ENCODE measurements at places on chromosomes 16 and 17. TPM values are rescaled to one million over a fixed set of nuclear protein-coding genes. Genes with fewer than 3 reads are reported as not detected.

DNA sequence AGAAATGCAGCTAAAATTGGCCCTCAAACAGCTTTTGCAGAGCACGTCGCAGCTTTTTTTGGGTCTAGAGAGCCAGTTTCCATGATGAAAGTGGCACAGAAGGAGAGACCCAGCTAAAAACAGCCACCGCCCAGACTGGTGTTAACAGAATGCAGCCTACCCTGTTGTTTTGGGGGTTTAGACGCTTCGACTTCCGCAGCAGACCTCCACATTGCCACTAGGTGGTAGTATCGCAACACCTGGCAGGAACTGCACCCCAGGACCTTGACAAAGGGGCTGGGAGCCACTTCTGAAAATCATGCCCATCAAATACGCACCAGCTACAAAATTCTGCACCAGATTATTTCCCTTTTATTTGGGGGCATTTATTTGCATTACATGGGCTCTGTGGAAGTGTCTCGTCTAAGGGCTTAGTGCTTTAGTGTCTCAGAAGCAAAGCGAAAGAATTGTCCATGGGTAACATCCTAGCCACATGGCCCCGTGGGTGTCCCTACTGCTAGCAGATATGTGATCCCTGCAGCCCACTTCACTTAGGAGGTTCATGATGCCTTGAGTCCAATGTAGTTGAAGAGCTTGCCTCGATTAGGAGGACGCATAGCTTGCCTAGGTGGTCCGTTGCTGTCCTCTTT is 167.1 kb downstream of the HAPSTR1 start:
- H3K4me1 ChIP-seq = no peaks in the 10 kb centered on the region
- no peaks in the 10 kb centered on the region for H3K36me3 ChIP-seq
- DNase-seq = peak; percentile 88
- H3K4me3 ChIP-seq = no peak overlapping the region
- H3K27ac ChIP-seq = no peak overlapping the region
- H3K27me3 ChIP-seq = no peaks in the 10 kb centered on the region

GRCh38 chr16:25478476-25478875 is 213.3 kb upstream of the HS3ST4 start:
- H3K27ac ChIP-seq = no peak overlapping the region
- no peaks in the 10 kb centered on the region for H3K36me3 ChIP-seq
- no peaks in the 10 kb centered on the region for H3K27me3 ChIP-seq
- H3K4me1 ChIP-seq = peaks cover 11% of the 10 kb centered on the region

DNA sequence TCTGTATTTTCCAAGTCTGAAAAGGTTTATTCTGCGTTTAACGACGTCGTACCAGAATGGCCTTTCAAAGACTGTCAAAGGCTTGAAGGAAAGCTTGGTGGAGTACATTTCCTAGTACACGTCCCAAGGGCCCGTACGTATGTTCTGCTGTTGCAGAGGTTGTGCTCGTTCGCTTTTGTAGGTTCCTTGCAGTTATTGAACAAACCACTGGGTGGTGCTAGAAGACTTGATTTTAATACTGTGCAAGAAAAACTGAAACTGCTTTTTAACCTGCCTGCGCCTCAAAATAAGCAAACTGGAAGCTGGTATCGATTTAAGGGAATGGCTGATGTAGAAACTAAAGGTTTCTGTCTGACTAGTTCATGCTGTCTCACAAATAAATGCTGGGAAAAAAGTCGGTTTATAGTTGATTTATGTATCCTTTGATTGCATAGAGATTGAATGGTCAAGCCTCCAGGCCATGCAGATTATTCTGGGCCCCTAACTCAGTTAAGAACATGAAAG is 54.6 kb downstream of the USP10 start:
- no peaks in the 10 kb centered on the region for H3K27me3 ChIP-seq
- H3K27ac ChIP-seq = no peak overlapping the region
- peaks cover 29% of the 10 kb centered on the region for H3K36me3 ChIP-seq
- peak; percentile 90 for DNase-seq

GRCh38 chr16:89670496-89671431 is 13.1 kb downstream of the SPATA33 start:
- H3K27ac ChIP-seq = no peak overlapping the region
- no peaks in the 10 kb centered on the region for H3K4me1 ChIP-seq
- H3K27me3 ChIP-seq = no peaks in the 10 kb centered on the region
- no peak for DNase-seq

DNA sequence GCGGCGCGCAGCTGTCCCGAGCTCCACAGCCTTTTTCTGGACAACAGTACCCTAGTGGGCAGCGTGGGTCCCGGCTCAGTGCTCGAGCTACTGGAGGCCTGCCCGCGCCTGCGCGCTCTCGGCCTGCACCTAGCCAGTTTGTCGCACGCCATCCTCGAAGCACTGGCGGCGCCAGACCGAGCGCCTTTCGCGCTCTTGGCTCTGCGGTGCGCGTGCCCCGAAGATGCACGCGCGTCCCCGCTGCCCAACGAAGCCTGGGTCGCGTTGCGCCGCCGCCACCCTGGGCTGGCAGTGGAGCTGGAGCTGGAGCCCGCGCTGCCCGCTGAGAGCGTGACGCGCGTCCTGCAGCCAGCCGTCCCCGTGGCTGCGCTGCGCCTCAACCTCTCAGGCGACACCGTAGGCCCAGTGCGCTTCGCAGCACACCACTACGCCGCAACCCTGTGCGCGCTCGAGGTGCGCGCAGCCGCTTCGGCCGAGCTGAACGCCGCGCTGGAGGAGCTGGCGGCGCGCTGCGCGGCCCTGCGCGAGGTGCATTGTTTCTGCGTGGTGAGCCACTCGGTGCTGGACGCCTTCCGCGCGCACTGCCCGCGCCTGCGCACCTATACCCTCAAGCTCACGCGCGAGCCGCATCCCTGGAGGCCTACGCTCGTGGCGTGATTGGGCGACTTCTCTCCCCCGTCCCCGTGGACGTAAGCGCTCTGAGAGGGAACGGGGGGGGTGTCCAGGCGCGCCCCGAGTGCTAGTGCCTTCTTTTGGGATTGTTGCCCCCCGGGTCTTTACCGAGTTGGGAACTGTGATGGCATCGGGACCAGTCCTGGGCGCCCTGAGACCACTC is 1.2 kb upstream of the HSF4 start:
- peak; percentile 82 for DNase-seq
- no peak overlapping the region for H3K27ac ChIP-seq
- H3K36me3 ChIP-seq = no peaks in the 10 kb centered on the region
- no peaks in the 10 kb centered on the region for H3K4me1 ChIP-seq

DNA sequence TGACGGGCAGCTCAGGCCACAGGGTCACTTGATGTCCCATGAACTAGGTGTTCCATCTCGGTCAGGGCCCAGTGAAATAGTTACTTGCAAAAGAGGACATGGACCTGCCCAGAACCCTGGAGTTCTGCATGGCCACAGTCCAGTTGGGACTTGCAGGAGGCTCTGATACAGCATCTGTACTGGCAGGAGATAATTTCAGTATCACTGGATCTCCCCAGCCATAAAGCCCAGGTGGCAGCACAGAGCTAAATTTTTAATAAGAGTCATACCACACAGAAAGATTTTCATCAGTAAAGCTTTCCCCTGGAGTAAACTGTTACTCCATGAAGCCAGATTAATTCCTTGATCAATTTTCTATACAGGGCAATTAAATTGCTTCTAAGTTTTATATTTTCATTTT is 18.0 kb upstream of the SLC16A5 start:
- no peak for DNase-seq
- H3K27me3 ChIP-seq = no peaks in the 10 kb centered on the region
- no peaks in the 10 kb centered on the region for H3K4me1 ChIP-seq
- peaks cover 3% of the 10 kb centered on the region for H3K36me3 ChIP-seq
- no peak overlapping the region for H3K4me3 ChIP-seq

GRCh38 chr17:65558683-65559460 is 2.6 kb downstream of the AXIN2 start:
- peak; percentile 82 for DNase-seq
- no peak overlapping the region for H3K4me3 ChIP-seq
- H3K27ac ChIP-seq = peak overlapping the region; percentile 78
- peaks cover 16% of the 10 kb centered on the region for H3K4me1 ChIP-seq

- no peak for DNase-seq
- no peaks in the 10 kb centered on the region for H3K27me3 ChIP-seq
- H3K4me1 ChIP-seq = no peaks in the 10 kb centered on the region
- H3K27ac ChIP-seq = no peak overlapping the region
- H3K4me3 ChIP-seq = no peak overlapping the region
Observed at GRCh38 chr16:70678121-70678897, 7.5 kb downstream of the MTSS2 start.

- no peaks in the 10 kb centered on the region for H3K36me3 ChIP-seq
- peaks cover 5% of the 10 kb centered on the region for H3K4me1 ChIP-seq
- H3K27me3 ChIP-seq = peaks cover 13% of the 10 kb centered on the region
- DNase-seq = no peak
Observed at GRCh38 chr17:37750768-37751475, 6.1 kb upstream of the HNF1B start.

DNA sequence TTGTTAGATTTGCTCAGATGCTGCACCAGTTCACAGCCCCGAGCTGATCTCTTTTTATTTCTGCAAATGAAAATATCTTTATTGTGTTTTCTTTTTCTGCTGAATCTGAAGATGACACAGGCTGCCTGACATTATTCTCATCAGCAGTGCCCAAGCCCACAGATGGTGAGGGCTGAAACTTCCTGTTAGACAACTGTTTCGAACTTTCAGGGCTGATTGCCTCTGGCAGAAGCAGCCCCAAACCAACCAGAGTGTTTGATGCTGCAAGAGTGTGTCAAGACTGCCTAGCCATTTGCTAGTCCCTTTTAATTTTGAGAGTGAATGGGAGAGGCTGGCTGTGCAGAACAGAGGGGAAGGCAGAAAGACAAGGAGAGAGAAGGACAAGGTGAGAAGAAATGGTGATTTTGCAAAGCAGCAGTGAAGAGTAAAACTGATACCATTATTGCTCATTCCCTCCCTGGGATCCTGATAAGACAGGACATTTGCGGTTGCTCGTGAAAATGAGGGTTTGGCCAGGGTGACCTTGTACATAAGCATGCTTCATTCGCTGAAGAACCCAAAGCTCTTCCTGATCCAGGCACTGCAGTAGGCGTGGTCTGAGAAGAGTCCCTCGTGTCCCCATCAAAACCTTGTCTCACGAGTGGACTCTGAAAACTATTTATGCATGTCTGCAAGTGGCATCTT is 77.2 kb downstream of the TMEM114 start:
- H3K27ac ChIP-seq = no peak overlapping the region
- no peak overlapping the region for H3K4me3 ChIP-seq
- DNase-seq = no peak
- peaks cover 26% of the 10 kb centered on the region for H3K27me3 ChIP-seq
- no peaks in the 10 kb centered on the region for H3K4me1 ChIP-seq

DNA sequence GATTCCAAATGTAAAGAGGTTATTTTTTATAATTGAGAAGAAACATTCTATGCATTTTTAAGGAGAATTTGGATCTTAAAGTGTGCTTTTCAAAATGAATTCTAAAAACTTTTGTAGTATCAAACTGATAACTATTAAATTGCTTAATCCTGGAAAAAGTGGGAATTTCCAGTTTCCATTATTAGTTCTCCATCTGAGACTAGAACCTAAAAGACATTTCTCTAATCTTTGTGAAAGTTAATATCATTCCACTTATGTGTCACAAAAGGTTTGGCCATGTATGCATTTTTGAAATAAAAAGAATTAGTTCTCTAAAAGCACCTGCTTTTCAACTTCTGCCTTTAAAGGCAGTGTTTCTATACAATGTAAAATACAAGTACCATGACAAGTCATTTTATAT is 155.0 kb downstream of the BCAS3 start:
- no peaks in the 10 kb centered on the region for H3K36me3 ChIP-seq
- H3K4me1 ChIP-seq = no peaks in the 10 kb centered on the region
- DNase-seq = no peak
- no peak overlapping the region for H3K4me3 ChIP-seq
- H3K27ac ChIP-seq = no peak overlapping the region

DNA sequence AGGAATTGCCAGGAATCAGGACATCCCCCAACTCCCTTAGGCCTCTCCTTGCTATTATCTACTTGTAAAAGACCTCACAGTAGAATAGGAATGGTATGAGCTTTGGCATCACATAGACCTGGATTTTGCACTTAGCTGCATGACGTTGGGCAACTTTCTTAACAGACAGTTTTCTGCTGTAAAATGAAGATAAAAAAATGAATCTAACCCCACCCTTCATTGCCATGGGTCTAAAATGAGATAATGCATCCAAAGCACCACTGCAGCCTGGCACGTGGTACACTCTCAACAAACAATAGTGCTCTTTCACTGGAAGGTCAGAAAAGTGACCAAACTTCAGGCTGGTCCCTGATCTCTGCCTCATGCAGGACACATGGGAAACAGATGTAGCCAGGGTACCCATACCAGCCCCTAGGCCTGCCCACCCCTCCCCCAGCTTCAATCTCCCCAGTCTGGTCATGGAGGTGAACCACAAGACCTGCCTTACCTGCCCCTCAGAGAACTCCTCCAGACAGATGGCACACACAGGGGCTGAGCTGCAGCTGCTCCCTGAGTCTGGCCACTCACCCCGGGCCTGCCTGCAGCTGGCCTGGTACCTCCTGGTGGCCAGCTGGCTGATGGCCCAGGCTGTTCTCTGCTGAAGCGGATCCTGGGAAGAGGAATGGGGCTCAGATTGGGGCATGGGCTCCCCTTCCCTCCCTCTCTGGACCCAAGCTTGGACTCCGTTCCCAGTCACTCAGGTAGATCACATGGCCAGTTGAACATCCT is 8.5 kb upstream of the SUPT4H1 start:
- H3K27me3 ChIP-seq = no peaks in the 10 kb centered on the region
- no peak overlapping the region for H3K27ac ChIP-seq
- no peak for DNase-seq
- no peak overlapping the region for H3K4me3 ChIP-seq

DNA sequence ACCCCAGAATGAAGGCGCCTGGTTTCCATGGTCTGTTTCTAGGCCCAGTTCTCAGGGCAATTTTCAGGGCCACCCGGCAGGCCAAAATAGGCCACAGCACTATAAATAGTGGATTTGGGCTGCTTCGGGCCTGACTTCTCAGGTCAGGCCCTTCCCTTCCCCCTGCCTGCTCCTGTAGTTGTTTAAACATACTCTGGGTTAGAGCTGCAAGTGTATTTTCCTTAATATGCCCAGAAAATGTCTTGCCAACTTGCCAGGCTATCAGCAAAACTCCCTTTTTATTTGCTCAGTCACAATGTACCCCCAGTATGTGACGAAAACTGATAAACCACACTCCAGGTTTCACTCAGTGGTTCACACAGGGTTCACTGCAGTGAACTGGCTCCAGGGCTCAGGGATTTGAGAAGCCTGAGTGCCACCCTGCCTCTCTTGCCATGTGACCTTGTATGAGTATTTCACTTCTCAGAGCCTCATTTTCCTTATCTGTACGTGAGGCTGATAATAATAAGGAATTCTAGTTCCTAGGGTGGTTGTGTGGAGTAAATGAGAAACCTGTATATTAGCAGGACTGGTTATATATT is 76.5 kb downstream of the GPRC5B start:
- peak overlapping the region; percentile 3 for H3K27ac ChIP-seq
- DNase-seq = peak; percentile 28
- H3K27me3 ChIP-seq = no peaks in the 10 kb centered on the region
- no peaks in the 10 kb centered on the region for H3K4me1 ChIP-seq
- H3K36me3 ChIP-seq = no peaks in the 10 kb centered on the region

DNA sequence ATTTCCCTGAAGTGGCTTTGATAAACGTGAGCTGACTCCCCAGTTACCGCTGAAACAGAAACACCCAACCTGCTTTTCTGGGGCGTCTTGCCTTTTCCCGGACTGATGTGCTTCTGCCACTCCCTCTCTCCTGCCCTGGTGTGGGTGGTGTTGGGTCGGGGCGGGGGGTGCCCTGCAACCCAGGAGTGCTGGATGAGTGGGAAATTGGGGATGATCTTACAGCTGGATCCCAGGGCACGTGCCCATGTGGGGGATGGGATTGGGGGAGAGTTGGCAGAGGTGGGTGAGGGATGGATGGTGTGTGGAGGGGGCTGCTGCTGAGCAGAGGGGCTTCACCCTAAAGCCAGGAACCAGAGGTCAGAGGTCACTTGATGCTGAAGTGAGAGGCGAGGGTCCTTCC is 28.5 kb downstream of the PGS1 start:
- H3K36me3 ChIP-seq = peaks cover 68% of the 10 kb centered on the region
- no peak overlapping the region for H3K4me3 ChIP-seq

The CES5A gene
- 0.16 TPM for total RNA-seq

The NEUROD2 gene
- total RNA-seq = not detected

The HCRT gene
- total RNA-seq = not detected

The GNG13 gene
- not detected for total RNA-seq

The ITGAL gene
- not detected for total RNA-seq

Data from endodermal cell (in vitro differentiated cells).